Left renal pelvis (tissue), 4 donors: ENCODE measurements at places on chromosomes 3 and 15.

- DNase-seq, result no peak
These were observed 720.2 kb downstream of the MCTP2 start for GRCh38 chr15:94951538-94951937.

GRCh38 chr15:90388462-90389380 is 679 bp downstream of the IQGAP1 start:
- DNase-seq, result no peak

GRCh38 chr3:56860939-56861338 is 59.2 kb upstream of the ARHGEF3 start:
- no peak for DNase-seq

DNA sequence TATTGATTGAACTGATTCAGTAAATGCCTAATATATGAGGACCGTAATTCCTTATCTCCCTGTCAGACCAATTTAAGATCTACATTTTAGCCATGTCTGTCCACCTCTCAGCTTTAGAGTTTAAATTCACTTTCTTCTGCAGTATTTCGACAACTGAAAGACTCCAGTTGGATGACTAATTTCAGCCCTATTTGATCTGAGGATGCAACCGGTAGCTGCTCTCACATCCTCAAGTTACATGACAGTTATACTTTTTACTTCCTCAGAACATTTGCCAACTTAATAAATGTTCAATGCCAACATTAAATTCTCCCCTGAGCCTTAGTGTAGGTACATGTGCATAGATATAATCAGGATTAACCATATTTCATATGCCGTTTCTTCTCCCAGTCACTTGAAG is 2.5 kb upstream of the HHLA2 start:
- DNase-seq, result no peak

- peak; percentile 90 for DNase-seq
These were observed at the start of gene ADPGK for GRCh38 chr15:72783640-72784455. ADPGK (minus strand) TSS chr15:72783758; CDS start chr15:72783691, 67 bp downstream.

- no peak for DNase-seq
These were observed 225.9 kb upstream of the C2CD4B start for GRCh38 chr15:62390791-62391640.

- DNase-seq, result no peak
These were observed 6.5 kb upstream of the BCL2A1 start for GRCh38 chr15:79977431-79978054.

DNA sequence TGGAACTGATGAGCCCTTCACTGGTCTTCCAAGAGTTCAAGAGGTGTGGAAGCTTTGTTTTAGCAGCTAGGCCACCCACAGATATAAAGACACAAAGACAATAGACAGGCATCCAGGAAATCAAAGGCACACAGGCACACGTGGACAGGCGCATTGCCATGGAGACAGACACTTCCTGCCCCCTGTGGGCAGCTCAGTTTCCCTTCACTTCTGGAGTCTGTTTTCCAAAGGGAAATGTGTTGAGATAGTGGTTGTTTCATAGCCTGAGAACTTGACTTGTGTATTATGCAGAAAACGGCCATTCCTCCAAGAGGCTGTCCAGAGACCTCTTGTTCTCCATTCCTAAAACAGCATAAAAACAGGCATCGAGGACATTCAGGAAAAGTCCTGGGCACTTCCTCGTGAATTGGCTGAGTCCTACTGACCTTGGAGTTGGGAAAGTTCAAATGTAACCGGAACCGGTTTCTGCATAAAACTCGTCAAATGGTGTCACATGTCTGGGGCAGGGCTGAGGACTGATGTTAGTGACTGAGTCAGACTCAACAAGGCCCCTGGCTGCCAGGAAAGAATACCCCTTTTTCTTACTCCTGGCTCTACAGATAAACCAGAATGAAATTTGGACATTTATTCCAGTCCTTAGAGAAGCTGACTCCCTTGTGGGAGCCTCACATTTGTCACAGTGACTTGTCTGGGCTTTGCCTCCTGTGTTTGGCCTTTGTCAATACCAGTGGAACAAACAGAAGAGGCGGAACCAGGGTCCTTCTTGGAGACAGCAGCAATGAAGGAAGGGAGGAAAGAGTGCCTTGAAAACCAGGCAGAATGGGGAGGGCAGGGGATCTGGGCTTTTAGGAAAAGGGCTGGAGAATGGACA is 1.3 kb downstream of the ALPK3 start:
- no peak for DNase-seq

- no peak for DNase-seq
These were observed 74.8 kb downstream of the AQP9 start for GRCh38 chr15:58212909-58213526.

GRCh38 chr15:100108346-100108745 is 233.4 kb downstream of the ADAMTS17 start:
- no peak for DNase-seq

GRCh38 chr3:109640146-109640652 is 302.9 kb upstream of the DPPA4 start:
- no peak for DNase-seq

GRCh38 chr3:102078854-102079808 is 229.8 kb downstream of the NFKBIZ start:
- no peak for DNase-seq

DNA sequence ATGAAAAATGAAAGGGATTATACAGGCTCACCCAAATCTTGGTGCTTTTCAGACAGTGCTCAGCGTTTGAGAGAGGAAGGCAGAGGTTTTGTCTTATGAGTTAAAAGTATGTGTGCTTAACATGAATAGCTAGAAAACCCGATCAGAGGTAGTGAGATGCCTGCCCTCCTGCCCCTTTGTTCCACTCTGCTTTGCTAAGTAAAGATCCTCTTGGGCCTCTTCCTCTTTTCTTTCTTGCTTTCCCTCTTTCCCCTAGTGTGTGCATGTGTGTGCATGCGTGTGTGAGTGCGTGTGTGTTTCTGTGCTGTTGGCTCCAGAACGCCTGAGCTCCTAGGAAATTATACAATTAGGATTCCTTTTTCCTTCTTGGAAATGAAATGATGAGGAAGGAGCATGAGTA is 261.3 kb upstream of the NR2E3 start:
- no peak for DNase-seq

DNA sequence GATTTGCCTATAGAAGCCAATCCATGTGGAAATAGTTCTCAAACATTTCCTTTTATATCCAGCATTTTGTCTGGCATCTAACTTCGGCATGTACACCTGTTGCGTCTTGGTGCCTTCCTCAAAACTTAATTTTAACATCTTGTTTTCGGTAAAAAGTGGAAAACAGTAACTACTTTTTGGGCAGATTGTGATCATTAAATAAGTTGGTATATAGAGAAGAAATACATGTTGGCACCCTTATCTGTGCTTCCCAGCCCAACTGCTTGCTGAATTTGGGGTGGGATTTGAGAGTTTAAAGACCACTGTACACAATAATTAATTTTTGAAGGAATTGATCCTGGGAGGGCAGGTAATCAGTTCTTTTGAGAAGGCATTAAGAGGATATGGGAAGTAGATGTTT is 566.8 kb downstream of the PDCD6IP start:
- DNase-seq, result no peak

GRCh38 chr15:91915576-91915975 is 62.1 kb downstream of the SLCO3A1 start:
- DNase-seq, result no peak

- DNase-seq, result no peak
These were observed 42.2 kb downstream of the CLDN18 start for GRCh38 chr3:138051947-138052802.

GRCh38 chr3:122021811-122022401 is at the start of gene ILDR1:
ILDR1 (minus strand) TSS chr3:122022247; CDS start chr3:122022077, 170 bp downstream.
- peak; percentile 14 for DNase-seq

DNA sequence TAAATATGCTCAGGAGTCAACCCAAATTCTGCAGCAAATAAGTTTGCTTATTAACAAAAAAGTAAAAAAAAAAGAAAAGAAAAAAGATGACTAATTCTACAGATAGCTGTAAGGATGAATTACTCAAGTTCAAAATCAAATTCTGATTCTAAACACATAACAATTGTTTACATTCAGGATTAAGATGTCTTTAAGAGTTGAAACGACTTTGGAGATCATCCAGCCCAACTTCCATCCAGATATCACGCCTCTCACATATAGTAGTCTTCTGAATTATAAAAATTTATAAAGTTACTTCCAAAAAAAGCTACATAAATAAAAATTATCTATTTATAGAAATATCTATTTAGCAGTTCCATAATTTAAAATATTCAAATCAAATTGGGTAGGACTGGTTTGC is 39.8 kb downstream of the GYG1 start:
- no peak for DNase-seq

DNA sequence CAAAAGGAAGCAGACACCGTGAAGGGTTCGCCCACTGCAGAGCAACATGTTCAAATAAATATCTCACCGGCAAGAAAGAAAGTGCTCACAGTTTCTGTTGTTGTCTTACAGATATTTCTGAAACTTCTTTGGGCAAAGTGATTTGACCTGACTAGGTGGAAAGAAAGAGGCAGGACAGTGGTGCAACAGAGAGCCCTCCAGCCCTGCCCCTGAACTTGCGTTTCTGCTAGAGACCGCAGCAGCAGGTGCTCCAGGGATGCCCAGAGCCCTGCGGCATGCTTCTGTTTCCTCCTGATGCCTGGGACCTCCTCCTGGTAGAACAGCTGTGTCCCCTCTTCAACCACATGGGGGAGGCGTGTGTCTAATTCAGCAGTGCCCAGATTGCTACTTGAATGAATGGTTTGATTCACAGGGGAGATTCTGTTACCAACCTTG is 123.4 kb downstream of the ATP10A start:
- DNase-seq, result peak; percentile 14

DNA sequence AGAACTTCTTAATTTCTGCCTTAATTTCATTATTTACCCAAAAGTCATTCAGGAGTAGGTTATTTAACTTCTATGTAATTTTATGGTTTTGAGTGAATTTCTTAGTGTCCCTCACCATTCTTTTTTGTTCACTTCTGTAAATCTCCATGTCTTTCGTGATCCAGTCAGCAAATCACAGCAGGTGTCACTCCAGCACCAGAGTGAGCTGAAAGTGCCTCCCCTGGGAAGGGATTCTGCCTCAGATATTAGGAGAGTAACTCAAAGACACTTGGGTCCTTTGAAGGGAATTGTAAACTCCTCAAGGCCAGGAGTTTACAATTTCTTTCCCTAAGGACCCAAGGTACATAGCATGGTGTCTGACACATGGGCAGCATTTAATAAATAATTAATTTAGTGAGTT is 207.6 kb upstream of the AZI2 start:
- DNase-seq, result no peak

- no peak for DNase-seq
These were observed 2.5 kb upstream of the CFAP100 start for GRCh38 chr3:126392246-126392645.

DNA sequence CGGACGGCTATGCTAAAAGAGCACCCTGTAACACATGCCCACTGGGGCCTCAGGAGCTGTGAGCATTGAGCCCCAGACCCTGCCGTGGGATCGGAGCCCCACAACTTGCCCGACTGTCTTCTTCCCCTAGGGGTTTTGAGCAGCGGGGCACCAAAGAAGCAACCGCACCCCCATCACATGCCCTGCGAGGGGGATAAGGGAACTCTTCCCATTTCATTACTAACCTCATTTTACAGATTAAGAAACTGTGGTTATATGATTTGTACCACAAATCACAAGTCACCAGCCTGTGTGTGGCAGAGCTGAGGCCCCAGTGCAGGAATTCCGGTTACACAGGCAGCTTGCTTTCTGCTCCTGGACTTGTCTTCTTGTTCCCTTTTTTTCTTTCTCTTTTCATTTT is 86.2 kb downstream of the CD47 start:
- DNase-seq, result no peak

- DNase-seq, result no peak
These were observed 75.0 kb downstream of the FEM1B start for GRCh38 chr15:68352401-68353062.

- no peak for DNase-seq
These were observed 8.6 kb upstream of the LIPC start for GRCh38 chr15:58423205-58423604.

- no peak for DNase-seq
These were observed 42.6 kb downstream of the ARIH1 start for GRCh38 chr15:72516777-72517176.

DNA sequence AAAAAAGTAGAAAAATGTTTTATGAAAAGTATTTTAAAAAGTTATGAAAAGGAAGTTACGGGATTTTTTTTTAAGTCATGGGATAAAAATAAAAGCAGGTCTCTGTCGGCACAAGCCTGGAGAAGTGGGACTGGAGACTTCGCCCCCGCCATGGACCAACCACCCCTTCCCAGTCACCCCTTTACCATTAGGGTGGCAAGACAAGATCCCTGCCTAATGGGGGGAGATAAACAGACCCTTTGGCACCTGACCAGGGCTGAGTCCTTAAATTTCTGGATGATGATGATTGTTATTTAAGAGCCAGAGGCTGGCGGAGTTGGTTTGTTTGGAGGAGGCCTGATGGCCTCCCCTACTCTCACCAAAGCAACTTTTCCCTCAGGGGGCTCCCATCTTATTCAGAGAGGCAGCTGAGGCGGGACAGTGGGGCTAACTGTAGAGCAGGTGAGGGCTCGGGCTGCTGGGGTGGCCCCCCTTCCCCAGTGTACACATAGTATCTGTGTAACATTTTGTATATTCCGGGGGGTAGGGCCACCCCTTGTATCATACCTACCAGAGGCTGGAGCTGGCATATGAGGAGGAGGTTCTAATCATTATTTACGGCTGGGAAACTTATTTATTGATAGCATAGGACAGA is 74.0 kb downstream of the ADAMTS7 start:
- no peak for DNase-seq

GRCh38 chr3:23264413-23264812 is 61.3 kb downstream of the UBE2E2 start:
- no peak for DNase-seq

- DNase-seq, result no peak
These were observed 229.0 kb downstream of the THSD4 start for GRCh38 chr15:71344316-71344715.

DNA sequence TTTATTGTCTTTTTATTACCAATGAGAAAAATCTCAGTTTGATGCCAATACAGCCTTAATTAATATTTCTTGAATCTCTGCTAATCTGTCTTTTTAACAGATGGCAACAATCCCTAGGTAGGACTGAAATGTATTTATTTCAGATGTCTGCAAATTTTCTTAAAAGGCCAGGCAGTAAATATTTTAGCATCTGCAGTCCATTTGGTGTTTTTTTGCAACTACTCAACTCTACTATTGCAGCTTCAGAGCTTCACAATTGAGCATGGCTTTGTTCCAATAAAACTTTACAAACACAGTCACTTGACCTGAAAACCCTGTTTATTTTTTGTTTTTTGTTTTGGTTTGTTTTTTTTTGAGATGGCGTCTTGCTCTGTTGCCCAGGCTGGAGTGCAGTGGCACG is 82.7 kb downstream of the RARB start:
- no peak for DNase-seq

DNA sequence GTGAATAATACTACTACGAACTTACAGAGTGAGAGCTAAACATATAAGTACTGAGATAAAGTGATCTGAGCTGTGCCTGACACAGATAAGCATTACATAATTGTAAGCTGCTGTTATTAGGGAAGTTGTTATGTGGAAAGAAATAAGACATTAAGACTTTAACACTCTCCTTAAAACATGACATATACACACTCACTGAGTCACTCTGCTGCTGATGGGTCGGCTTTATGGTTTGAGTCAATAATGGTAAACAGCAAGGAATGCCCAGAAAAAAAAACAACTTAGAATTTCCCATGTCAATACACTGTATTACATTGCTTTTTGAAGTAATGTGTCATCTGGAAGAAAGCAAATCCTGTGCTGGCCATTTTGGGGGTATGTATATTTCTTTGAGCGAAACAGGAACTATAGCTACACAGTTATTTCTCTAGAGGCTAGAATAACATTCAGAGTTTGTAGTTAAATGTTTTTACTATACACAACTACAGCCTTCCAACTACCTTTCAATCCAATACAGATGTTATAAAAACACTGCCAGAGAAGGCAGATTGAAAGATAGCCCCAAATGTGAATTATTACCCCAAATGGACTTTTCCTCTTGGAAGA is 22.8 kb upstream of the SPRED1 start:
- DNase-seq, result no peak

- no peak for DNase-seq
These were observed 435.7 kb downstream of the DIPK2A start for GRCh38 chr3:144407335-144407734.
